ENCODE measurements at places on chromosomes 16 and 17. TPM values are rescaled to one million over a fixed set of nuclear protein-coding genes. Genes with fewer than 3 reads are reported as not detected.

DPEP2 gene
- polyA plus RNA-seq, result 19.0 TPM

GRCh38 chr16:23827057-23827456 is 8.7 kb upstream of the PRKCB start:
- no peak for DNase-seq

SMIM36 gene
- not detected for polyA plus RNA-seq

- no peak for DNase-seq
These were observed 15.3 kb upstream of the SEC14L1 start for GRCh38 chr17:77125432-77125901.

GRCh38 chr16:825341-826061 is 25.0 kb upstream of the GNG13 start:
- no peak for DNase-seq

STUB1 gene
- polyA plus RNA-seq, result 122 TPM

LYRM1 gene
- 53.3 TPM for polyA plus RNA-seq

GRCh38 chr17:2101448-2102257 is 46.8 kb downstream of the HIC1 start:
- DNase-seq, result no peak

- no peak for DNase-seq
These were observed 48.6 kb downstream of the PMP22 start for GRCh38 chr17:15216481-15216880.

Measured in thymus (tissue), 14 donors.